HFFc6 (cell line): ENCODE measurements at places on chromosomes 7 and 10. TPM values are rescaled to one million over a fixed set of nuclear protein-coding genes. Genes with fewer than 3 reads are reported as not detected.

DNA sequence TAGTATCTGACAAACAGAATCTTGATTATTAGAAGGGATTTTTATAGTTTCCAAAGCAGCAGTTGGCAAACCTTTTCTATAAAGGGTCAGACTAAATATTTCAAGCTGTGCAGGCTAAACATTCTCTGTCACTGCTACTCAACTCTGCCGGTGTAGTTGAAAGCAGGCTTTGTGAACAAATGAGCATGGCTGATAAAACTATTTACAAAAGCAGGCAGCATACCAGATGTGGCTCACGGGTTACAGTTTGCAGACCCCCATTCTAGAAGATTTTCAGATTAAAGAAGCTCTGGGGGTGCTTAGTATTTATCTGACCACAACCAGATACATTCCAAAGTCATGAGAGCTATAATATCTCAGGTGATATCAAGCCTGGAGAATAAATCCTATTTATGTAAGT, 1017.5 kb downstream of the SORCS1 start:
- no peaks in the 10 kb centered on the region for H3K36me3 ChIP-seq
- no peak for DNase-seq
- no peak overlapping the region for H3K4me3 ChIP-seq
- H3K27ac ChIP-seq: no peak overlapping the region
- H3K4me1 ChIP-seq: no peaks in the 10 kb centered on the region

DNA sequence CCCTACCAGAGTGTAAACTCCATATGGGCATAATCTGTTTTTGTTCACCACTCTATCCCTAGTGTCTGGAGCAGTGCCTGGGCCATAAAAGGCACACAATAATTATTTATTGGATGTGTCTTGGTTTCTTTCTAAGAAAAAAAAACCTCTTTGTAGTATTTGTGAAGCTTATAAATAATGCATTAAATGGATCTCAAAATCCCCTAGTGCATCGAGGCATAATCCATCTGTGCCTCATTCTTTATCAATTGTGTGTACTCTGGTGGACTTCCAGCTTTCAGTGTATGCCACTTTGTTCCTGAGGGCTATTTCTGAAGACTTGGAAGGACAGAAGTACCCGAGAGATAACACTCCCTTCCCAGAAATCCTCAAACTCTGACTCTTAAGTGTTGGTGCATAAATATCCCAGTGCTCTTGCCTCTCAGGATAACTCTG, 255.0 kb upstream of the PHYHIPL start:
- H3K36me3 ChIP-seq: no peaks in the 10 kb centered on the region
- no peaks in the 10 kb centered on the region for H3K27me3 ChIP-seq
- peaks cover 40% of the 10 kb centered on the region for H3K4me1 ChIP-seq
- peak overlapping the region; percentile 52 for H3K4me3 ChIP-seq
- DNase-seq: no peak

GRCh38 chr7:77200542-77200941, 923 bp upstream of the FGL2 start:
- H3K27me3 ChIP-seq: peaks cover 28% of the 10 kb centered on the region
- no peak overlapping the region for H3K27ac ChIP-seq
- H3K4me1 ChIP-seq: peaks cover 9% of the 10 kb centered on the region
- H3K36me3 ChIP-seq: no peaks in the 10 kb centered on the region
- no peak for DNase-seq
- H3K4me3 ChIP-seq: no peak overlapping the region

DDC gene
- not detected in 3 replicates for total RNA-seq

GRCh38 chr10:64394744-64395143, 873.5 kb downstream of the REEP3 start:
- DNase-seq: peak; percentile 4
- no peak overlapping the region for H3K27ac ChIP-seq
- H3K27me3 ChIP-seq: no peaks in the 10 kb centered on the region
- no peaks in the 10 kb centered on the region for H3K36me3 ChIP-seq
- no peak overlapping the region for H3K4me3 ChIP-seq

OR9A2 gene
- not detected in 3 replicates for total RNA-seq

SSC4D gene
- 0.33 to 0.77 TPM (median 0.75 TPM) in 3 replicates for total RNA-seq

DNA sequence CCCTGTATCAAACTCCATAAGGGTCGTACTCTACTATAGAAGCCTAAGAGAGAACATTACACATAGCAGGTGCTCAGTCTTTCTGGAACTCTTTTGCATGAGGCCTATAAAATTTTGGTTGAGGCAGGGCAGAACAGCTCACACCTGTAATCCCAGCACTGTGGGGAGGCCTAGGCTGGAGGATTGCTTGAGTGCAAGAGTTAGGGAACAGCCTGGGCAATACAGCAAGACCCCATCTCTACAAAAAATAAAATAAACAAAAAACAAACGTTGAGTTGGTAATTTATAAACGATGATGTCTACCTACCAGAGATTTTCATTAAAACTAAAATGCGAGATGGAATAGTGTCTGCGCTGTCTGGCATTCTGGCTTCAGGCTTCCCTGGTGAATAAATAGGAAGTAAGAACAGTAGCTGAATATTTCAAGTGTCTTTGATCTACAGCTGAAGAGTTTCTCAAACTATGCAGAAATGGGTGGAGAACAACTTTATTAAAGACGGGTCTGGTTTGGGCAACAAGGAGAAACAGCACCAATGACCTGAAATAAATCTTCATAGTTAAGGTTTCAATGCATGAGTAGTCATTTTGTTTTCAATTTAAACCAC, 774 bp downstream of the PON2 start:
- H3K36me3 ChIP-seq: peaks cover 5% of the 10 kb centered on the region; the same call in 1 of the 2 replicates
- H3K27me3 ChIP-seq: peaks cover 3% of the 10 kb centered on the region; the same call in 1 of the 2 replicates
- peak overlapping the region; percentile 96 for H3K4me3 ChIP-seq
- peaks cover 34% of the 10 kb centered on the region for H3K4me1 ChIP-seq
- peak overlapping the region; percentile 99 for H3K27ac ChIP-seq

DNA sequence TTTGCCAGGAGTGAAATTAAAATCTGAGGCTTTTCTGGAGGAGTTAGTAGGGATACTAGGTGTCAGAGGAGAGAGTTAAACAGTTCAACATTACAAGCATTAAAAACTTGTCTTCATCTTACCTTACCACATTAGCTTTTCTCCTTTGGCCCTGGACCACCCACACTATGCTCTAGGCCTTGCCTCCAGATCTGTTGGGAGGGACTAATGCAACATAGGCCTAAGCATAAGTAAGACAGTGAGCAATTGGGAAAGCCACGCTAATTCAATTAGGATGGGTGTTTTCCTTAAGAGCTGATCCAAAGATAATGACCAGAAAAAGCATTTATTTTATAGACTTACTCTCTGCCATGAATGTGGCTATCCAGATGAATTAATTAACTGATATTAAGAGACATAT, 158.9 kb downstream of the ELMO1 start:
- H3K36me3 ChIP-seq: no peaks in the 10 kb centered on the region
- no peak for DNase-seq
- H3K27ac ChIP-seq: no peak overlapping the region
- H3K27me3 ChIP-seq: no peaks in the 10 kb centered on the region; the same call in 1 of the 2 replicates
- H3K4me3 ChIP-seq: no peak overlapping the region
- no peaks in the 10 kb centered on the region for H3K4me1 ChIP-seq

CRHR2 gene
- total RNA-seq: not detected in 3 replicates

GRCh38 chr7:144122876-144123275, at the start of gene OR2A14:
OR2A14 (plus strand) TSS chr7:144123176; CDS start chr7:144129113, 5,937 bp downstream.
- H3K27me3 ChIP-seq: peaks cover 5% of the 10 kb centered on the region; the same call in 1 of the 2 replicates
- no peak within 1 kb of the TSS for H3K4me3 ChIP-seq
- no peak within 1 kb of the TSS for H3K27ac ChIP-seq
- DNase-seq: no peak
- no peaks in the 10 kb centered on the region for H3K4me1 ChIP-seq

CYP2E1 gene
- total RNA-seq: 0.78 to 0.99 TPM (median 0.79 TPM) in 3 replicates
